Kasumi-1 (cell line): ENCODE measurements at places on chromosomes 11 and 22.

DNA sequence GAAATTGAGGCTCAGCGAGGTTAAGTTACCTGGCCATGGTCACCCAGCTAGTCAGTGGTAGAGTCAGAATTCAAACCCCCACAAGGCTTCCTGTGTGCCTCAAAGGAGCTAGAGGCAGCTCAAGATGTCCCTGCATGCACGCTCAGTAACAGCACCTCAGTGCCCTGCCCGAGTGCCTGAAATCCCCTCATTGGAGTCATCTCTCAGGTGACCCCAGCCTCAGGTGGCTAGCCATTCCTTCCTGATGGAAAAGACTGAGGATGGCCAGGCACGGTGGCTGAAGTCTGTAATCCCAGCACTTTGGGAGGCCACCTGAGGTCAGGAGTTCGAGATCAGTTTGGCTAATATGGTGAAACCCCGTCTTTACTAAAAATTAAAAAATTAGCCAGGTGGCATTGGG lies 36.9 kb downstream of the LIF start:
- DNase-seq = no peak

GRCh38 chr11:97231231-97231630 lies 841.4 kb downstream of the JRKL start:
- no peak for DNase-seq

GRCh38 chr11:71183878-71184277 lies 68.5 kb downstream of the SHANK2 start:
- no peak for DNase-seq

DNA sequence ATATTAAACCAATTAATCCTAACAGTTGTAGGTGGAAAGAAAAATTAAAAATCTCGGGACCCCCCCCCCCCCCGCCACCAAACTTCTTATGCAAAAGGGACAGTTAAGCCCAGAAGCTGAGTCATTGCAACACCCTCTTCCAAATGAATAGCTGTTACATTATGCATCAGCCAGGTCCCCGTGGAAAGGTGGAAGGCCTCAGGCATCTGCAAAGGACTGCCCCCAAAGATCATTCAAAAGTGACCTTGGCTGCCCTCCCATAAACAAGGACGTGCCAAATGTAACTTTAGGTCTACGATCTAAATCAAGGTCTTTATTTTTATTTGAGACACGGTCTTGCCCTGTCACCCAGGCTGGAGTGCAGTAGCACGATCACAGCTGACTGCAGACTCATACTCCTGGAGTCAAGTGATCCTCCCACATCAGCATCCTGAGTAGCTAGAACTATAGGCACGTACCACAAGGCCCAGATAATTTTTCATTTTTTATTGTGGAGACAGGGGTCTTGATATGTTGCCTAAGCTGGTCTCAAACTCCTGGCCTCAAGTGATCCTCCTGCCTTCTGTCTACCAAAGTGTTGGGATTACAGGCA lies 22.8 kb downstream of the SYN3 start:
- DNase-seq = no peak

GRCh38 chr22:36442506-36443197 lies 38.8 kb downstream of the TXN2 start:
- DNase-seq = no peak

- DNase-seq = no peak
Measured at GRCh38 chr11:69881467-69882269, 62.5 kb upstream of the FGF3 start.

DNA sequence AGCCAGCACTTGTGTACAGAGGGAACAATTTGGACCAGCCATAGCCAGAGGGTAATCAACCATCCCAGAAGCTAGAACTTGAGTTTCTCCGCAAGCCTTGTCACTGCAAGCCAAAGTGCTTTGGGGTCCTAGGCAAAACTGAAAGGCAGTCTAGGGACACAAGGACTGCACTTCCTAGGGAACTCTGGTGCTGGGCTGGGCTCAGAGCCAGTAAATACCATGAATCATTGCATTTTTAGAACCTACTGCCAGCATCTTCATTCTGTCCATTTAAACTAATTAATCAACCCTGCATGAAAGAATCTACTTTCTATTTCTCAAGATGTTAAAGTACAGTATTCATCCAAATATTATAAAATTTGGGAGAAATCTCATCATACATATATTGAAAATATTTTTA lies 20.0 kb downstream of the PATE3 start:
- DNase-seq = no peak

DNA sequence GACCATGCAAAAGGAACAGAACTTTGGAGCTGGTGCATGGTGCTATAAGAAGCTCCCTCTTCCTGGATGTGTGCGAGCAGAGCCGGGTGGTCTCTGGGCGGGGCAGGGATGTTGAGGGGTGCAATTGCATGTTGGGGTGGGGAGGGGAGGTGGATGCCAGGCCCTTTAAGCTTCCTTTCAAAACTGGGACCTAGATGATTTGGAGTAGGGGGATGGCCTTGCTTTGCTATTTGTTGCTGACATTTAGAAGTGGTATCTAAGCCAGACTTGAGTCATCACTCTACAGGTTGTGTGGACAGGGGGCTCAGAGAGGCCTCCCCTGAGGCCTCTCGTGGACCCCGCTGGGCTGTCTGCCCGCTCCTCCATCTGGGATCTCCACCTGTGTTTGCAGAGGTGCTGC lies 24.8 kb downstream of the FBLN1 start:
- no peak for DNase-seq

DNA sequence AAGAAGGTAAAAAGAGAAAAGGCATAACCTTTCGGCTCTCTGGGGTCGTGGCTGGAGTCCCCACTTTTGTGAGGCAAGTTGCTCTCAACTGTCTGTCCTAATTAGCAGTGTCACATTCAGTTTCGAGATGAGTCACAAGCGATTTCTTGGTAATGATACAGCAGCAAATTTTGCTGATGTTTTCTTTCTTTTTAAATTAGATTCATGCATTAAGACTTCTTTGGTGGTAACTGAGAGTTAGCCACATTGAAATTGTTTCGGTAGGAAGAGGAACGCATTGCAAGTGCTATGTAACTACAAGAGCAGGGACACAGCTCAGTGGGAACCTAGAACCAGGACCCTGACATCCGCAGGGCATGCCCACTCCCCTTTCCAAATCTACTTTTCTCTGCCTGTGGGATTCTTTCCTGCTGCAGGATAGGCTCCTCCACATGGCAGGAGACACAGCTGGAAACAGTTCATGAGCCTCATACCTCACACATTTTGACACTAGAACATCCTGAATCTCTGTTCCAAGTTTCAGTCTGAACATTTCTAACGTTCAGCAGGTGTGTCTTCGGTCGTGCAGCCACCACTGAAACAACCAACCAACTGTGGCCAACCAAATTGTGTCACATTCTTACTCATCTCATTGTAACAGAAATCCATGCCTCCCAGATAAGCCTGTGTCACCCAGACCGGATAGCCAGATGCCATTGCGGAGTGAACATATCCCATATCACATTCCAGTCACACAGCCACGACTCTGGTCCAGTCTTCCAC lies 987.6 kb downstream of the NTM start:
- DNase-seq = no peak

- no peak for DNase-seq
Measured at GRCh38 chr11:15988693-15989231, 367.6 kb downstream of the SOX6 start.

DNA sequence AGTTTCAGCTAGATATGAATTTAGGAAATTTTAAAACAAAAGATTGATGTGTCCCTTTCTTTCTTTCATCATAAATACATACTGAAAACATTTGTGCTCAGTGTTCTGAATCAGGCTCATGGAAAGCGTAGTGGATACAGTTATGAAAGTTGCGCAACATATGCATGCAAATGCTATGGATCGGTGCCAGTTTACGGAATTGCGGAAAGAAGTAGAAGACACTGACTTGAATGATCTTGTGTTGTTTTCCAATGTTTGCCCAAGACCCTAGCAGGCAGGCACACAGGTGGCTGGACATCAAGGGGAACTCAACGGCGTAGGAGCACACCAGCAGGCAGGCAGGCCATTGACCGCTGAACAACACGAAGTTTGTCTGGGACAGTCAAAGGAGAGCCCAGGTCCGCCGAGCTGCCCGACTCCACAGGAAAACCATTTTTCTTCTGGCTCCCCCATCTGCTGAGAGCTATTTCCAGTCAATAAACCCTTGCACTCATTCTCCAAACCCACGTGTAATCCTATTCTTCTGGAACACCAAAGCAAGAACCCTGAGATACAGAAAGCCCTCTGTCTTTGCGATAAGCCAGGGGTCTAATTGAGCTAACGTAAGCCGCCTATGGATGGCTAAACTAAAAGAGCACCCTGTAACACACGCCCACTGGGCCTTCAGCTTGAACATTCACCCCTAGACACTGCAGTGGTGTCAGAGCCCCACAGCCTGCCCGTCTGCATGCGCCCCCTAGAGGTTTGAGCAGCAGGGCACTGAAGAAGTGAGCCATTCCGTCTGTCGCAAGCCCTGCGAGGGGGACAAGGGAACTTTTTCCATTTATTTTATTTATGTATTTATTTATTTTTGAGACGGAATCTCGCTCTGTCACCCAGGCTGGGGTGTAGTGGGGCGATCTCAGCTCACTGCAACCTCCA lies 7.4 kb upstream of the BIRC3 start:
- no peak for DNase-seq

DNA sequence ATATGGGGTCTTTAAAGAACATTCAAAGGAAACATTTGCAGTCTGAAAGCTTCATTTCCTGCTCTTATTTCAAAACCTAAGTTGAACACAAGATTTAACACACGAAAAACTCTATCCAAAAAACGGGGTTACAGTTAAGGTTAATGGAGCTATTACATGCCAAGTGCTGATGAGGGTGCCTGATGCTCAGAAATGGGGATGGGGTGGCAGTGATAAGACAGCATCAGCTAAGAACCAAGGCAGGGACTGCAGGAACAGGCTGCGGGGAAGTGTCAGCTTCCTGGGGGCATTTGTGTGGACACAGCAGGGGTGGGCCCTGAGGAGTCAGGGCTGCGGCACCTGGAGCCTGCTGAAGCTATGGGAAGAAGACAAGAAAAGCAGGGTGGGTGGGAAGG lies 12.2 kb downstream of the DGCR2 start:
- no peak for DNase-seq

DNA sequence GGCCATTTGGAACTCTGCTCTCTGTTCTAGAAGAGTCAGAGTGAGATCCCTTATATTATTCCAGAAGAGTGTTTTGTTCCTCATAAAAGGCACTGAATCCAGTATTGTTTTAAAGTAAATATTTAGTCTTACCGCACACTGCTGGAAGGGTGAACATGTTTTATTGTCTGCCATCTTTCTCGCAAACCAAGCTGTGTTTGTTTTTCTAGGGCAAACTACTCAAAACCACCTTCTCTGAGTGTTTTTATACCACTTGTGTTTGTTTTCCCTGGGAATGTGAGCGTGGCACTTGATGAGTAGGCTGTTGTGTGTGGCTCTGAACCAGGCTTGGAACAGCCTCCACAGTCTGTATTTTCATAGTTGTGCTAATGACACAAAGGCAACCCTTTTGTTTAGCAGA lies 89.8 kb downstream of the DBX1 start:
- no peak for DNase-seq

DNA sequence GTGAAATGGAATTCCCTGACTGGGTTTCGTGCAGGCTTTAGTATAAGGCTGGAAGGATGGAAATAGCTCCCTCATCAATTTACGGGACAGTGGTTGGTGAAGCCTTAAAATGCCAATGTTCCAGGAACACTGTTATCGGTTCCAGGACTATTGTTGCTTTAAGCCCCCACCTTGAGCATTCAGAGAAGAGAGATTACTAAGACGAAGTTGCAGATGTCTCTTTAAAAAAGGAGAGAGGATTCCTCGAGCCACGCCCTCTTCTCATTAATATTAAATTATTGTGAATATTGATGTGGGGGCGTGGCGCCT lies 195 bp upstream of the CREB3L1 start:
- DNase-seq = peak; percentile 34

GRCh38 chr11:109859045-109859724 lies 234.0 kb upstream of the ZC3H12C start:
- no peak for DNase-seq

GRCh38 chr22:33537059-33537458 lies 383.2 kb downstream of the LARGE1 start:
- no peak for DNase-seq

- no peak for DNase-seq
Measured at GRCh38 chr11:117535201-117535849, 207.7 kb downstream of the CEP164 start.

GRCh38 chr11:27722117-27722952 lies 22.1 kb upstream of the BDNF start:
- peak; percentile 34 for DNase-seq

GRCh38 chr11:66881451-66881835 lies 24.6 kb downstream of the LRFN4 start:
- no peak for DNase-seq

GRCh38 chr11:68933605-68934320 lies 30.1 kb downstream of the IGHMBP2 start:
- DNase-seq = no peak

DNA sequence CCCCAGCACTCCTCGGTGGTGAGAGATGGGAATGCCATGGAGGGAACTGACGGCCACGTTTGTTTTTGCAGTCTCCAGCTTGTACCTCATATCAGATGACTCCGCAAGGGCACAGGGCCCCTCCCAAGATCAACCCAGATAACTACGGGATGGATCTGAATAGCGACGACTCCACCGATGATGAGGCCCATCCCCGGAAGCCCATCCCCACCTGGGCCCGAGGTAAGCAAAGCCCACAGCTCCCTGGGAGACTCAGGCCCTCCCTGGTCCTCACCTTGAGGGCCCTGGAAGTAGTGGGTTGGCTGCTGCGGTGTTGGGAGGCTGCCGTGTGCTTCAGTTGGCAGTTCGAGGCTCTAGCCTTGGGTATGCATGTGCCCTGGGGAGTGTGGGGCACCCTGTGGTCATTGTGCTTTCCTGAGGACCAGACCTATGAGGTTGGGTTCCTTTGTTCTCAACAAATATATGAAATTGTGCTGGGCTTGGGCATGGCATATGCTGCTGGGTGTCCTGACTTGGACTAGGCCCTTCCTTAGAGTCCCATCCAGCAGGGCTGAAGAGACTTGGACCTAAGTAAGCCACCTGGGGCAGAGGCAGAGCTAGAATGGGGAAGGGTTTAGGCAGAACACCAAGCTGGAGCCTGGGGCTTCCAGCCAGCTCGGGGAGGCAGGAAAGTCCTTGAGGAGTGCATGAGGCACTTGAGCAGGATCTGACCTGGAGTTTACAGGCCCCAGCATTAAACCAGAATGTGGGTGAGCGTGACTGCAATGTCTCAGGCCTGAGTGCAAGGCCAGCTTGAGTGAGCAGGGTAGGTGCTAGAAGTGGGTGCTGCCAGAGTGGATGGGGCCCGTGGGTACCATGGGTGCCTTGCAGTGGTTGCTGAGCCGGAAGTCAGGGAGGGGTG lies 26.4 kb downstream of the INCENP start:
- no peak for DNase-seq

GRCh38 chr22:29102300-29102699 lies 29.5 kb downstream of the KREMEN1 start:
- no peak for DNase-seq

- DNase-seq = no peak
Measured at GRCh38 chr11:96961931-96962330, 572.1 kb downstream of the JRKL start.

GRCh38 chr11:61254403-61255025 lies 13.5 kb downstream of the PGA5 start:
- peak; percentile 65 for DNase-seq

DNA sequence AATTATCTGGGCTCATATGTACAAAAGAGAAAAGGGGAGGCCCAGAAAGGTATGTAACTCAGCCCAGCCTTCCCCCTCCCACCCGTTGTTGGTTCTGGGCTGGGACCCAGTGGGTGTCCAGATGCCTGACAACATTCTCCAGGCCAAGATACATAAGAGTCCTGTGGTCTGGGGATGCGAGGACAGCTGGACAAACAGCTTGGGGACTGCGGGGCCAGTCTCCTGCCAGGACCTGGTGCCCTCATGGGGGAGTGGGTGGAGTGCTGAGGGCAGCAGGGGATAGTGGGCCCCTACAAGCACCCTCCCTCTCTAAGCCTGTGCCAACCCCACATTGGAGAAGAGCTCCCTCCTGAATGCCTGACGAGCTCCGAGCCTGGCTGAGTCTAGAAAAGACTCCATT lies 3.5 kb upstream of the SLC22A6 start:
- DNase-seq = no peak
